ENCODE measurements at places on chromosomes 1 and 21.

DNA sequence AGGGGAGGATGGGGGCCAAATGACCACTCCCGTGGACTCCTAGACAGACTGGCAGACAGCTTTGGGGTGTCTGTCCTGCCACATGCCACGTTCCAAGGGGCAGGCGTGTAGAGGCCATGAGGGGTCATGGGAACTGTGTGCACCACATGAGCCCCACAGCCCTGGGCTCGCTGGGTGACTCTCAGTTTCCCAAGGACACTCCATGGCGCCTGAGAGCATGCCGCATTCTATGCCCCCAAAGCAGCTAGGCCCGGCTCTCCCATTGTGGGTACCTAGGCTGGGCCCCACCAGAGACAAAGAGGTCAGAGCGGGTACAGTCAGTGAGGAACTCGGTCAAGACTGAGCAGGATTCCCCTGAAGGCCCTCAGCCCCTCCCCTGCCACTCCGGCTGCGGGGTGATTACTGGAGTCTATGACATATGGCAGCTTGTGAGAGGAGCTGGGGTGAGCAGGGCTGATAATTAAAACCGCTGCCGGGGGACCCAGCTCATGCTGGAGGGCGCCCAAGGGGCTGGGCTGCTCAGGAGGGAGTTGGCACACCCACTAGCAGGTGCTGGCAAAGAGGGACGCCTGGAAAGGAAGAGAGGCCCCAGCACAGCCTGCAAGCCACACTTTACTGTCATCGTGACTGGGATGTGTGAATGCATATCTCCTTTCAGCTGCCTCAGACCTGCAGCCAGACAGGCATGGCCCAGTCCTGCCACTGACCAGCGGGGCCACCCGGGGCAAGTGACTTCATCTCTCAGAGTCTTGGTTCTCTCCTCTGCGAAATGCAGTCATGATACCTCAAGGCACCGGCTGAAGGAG, 8.4 kb downstream of the LRP8 start:
- no peak for DNase-seq

- DNase-seq = no peak
These were observed 166.8 kb upstream of the FMN2 start for GRCh38 chr1:239924741-239925350.

DNA sequence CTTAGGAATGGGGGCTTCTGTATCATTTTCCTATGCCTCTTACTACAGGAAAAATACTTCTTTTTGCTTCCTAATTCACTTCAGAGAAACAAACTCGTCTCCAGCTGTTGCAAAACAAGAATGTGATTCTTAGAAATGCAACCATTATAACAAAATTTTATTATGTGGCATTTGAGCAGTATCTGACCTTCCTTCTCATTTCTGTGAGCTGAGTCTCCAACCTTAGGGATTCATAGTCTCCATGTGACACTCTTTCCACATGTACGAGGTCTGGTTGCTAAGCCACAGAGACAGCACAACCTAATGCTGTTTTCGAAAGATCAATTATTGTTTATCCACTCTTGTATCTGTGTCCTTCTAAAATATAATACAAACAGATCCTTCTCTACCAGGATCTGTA, 75.3 kb upstream of the RGS4 start:
- DNase-seq = no peak

DNA sequence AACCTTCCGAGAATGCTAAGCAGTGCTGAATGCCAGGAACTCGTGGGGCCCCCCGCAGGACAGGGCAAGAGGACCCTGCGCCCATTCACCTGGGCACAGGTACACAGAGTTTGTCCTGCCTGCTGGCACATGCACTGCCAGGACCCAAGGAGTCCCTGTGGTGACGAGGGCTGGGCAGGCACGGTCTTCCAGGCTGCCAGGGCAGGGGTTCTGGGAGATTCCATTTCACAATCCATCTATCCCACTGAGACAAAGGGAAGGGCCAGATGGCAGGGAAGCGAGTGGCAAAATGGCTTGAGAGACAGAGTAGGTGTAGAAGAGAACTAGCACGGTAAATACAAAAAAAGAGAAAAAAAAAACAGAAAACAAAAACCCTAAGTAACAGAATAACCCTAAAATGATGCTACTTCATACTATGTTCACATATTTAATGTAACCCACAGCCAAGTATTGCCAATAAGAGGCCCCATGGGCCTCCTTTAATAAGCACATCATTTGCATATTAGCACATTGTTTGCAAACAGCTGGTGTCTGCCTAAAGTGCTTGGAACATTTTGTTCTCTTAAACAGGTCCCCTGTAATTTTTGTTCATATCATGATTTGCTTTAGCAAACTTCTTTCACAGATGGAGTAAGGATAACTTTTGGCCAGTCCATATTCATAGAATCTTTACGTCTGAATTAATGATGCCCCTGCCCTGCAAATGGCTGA, 83.8 kb downstream of the STUM start:
- DNase-seq = no peak

GRCh38 chr1:14844923-14845617, 246.6 kb downstream of the KAZN start:
- DNase-seq = no peak

DNA sequence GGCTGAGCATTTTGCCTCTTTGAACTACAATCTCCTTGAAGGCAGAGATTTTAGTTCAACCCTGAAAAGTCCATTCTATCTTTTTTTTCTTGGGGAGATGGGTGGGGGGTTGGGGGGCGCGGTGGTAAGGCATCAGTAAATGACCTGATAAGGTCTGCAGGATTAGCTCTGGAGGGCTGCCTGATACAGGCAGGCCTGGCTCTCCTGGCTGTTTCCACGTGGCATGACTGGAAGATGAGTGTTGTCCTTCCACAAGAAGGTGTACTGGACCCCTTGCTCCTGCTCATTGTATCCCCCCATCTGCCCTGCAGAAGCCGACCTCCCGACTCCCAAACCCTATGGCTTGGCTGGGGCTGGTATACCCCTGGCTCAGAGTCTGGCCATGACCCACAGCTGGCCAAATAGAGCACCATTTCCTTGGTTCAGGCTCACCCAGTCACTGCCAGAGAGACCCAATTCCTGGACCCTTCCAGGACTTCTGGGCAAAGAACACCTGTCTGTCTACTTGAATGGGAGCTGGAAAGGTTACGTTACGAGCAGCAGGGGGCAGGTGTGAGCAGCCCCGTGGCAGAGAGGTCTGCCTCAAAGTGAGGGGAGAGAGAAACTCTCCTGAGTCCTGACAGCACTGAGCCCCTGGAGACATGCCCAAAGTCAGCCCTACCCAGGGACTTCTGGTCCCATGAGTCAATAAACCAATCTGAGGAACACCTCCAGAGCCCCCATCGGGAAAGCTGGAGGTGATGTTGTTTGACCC, 17.0 kb downstream of the DHRS3 start:
- peak; percentile 49 for DNase-seq

DNA sequence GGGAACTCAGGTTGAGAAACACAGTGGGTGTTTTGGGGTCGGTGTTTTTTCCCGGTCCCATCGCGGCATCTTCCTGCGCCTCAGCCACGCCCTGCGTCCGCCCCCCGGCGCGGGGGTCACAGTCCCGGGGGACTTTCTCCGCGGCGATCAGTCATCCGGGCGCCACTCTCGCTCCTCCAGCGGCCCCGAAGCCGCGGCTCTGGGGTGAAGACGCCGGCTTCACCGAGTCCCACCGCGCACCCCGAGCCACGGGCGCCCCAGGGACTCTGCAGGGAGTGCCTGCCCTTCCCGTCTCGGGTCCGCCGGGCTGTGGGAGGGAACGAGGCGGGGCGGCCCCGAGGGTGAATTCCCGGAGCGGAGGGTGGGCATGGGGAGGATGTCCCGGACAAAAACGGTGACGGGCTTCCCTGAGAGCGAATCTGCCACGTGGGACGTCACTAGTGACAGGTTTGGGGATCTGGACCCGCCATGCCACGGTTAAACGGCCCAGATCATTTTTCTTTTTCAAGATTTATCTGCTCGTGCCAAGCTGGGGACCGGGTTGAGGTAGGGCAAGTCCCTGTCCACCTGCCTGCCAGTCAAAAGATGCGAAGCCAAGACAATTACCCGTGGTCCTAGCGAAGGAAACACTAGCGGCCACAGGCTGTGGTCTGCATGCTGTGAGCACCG, 717 bp upstream of the BATF3 start:
- peak; percentile 36 for DNase-seq

DNA sequence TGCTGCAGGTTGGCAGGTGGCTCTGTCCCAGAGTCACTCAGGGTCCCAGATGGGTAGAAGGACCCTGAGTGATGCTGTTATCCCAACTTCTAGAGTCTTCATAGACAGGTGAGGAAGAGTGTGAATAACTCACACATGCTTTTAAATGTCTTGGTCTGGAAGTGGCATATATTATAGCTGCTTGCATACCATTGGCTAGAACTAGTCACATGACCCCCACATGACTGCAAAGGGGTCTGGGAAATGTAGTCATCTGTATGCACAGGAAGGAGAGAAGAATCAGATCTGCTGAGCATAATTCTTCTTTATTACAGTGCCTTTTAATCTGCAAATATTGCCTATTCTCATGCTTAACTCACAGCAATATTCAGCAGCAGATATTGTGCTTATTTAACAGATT, 28.2 kb upstream of the KLHDC7A start:
- DNase-seq = no peak
